ENCODE measurements at places on chromosomes 7 and 10.

DNA sequence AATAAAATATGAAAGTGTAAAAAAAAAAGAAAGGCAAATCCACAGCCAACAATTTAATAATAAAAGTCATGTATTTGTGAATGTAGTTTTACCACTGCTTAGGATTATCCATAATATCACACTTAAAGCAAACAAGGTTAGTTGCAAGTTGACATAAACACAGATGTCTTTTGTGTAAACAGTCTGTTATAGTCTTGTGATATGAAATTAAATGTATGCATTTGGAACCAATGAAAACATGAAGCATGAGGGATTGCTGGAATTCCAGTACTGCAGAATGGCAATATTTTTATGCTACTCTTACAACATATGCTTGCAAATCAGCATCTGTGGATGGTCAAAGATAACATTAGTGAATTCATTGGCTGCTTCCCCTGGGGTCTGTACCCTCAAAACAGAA lies 148.1 kb downstream of the DNAJB9 start:
- no peak for DNase-seq

- DNase-seq, result no peak
Observed at GRCh38 chr10:30352377-30352776, 3.3 kb upstream of the MTPAP start.

GRCh38 chr7:28573651-28574301 lies 161.5 kb downstream of the CREB5 start:
- no peak for DNase-seq

- no peak for DNase-seq
Observed at GRCh38 chr10:81081887-81082620, 544.4 kb downstream of the SH2D4B start.

DNA sequence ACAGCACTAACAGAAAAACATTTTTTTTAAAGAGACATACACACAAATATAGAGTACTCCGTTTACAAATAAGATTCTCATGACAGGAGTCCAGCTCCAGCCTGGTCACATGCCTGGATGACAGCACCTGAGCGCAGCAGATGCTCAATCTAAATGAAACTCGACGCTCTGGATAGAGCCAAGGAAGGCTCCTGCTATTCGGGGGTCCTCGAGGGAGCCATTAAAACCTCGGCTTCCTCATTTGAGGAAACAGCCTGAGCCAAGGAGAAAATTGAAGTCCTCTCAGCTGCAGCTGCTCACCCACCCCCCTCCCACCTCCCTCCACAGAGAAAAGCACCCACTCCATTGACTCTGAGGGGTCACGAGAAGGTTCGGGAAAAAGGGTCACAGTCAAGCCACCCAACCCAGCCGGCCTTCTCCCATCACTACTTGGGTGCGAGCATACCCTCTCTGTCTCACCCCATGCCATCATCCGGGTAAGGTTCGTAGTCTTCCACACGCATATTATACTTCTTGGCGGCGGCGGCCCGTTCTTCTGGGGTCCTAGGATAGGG lies 673 bp downstream of the NDUFB8 start:
- no peak for DNase-seq

DNA sequence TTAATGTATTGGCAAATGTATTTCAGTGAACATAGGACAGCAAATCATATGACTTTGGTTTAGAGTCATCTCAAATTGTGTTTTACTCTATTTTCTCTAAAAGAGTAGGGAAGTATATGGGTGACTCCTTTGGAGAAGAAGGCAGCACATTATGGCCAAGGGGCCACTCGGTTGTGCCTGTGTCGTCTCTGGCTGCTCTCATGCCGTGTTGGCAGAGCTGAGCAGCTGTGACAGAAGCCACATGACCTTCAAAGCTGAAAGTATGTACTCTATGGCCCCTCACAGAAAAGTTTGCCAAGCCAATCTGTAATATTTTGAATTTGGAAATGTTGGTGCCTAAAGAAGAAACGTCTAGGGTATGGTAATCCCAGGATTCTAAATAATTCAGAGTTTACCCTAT lies 47.5 kb downstream of the TASOR2 start:
- no peak for DNase-seq

DNA sequence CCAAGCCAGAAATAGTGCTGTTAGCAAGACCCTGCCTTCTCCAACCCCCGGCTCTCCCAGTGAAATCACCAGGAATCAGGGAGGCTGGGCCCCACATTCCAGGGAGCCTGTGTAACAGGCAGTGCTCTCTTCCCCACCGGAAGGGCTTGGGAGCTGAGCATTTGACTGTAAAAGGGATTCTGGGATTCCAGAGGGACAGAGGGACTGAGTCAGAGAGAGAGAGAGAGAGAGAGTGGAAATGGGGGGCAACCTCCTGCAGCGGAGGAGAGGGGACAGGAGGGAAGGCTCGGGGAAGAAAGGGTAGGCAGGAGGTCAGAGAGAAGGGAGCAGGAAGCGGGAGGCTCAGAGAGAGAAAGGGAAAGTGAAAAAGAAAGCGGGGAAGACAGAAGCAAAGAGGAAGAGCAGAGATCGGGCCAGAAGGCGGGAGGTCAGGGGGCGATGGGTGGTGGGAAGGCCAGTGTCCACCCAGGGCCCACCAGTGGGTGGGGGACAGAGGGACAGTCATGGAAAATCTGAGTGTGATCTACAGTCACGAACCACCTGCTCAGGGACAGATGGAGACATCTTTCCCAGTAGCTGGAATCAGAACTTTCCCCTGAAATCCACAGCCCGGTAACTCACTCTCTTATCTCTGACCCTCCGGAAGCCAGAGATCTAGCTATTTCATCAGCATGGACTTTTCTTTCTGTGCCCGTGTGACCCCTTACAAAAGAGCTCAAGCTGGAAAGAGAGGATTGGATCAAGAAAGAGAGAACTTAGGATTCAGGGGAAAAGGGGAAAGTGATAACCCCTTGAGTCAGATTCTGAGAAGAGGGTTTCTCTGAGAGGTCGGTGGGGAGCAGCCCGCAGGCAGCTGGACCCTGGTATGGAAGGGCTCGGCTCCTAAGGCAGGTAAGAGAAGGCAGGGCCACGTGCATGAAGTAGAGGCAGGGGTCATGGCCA lies 4.6 kb upstream of the SERPINE1 start:
- no peak for DNase-seq

GRCh38 chr10:68553138-68553537 lies 7.0 kb upstream of the TET1 start:
- DNase-seq, result no peak

DNA sequence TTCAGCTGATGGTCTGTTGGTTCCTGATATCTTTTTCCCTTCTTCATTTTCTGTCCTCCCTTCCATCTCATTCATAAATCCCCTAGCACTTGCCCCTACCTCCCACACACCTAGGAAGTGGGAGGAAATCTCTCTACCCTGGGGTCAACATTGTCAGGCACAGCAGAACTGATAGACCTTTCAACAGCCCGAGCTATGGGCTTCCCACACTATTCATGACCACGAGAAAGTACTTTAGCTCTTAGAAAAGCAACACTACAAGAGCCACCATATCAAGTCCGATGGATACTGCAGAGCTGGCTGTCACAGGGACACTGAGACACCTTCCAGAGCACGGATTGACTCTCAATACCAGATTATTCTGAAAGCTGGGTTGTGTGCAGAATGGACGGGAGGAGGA lies 180.6 kb upstream of the NEBL start:
- DNase-seq, result no peak

- no peak for DNase-seq
Observed at GRCh38 chr10:46198516-46198915, 88.3 kb upstream of the ANTXRL start.

DNA sequence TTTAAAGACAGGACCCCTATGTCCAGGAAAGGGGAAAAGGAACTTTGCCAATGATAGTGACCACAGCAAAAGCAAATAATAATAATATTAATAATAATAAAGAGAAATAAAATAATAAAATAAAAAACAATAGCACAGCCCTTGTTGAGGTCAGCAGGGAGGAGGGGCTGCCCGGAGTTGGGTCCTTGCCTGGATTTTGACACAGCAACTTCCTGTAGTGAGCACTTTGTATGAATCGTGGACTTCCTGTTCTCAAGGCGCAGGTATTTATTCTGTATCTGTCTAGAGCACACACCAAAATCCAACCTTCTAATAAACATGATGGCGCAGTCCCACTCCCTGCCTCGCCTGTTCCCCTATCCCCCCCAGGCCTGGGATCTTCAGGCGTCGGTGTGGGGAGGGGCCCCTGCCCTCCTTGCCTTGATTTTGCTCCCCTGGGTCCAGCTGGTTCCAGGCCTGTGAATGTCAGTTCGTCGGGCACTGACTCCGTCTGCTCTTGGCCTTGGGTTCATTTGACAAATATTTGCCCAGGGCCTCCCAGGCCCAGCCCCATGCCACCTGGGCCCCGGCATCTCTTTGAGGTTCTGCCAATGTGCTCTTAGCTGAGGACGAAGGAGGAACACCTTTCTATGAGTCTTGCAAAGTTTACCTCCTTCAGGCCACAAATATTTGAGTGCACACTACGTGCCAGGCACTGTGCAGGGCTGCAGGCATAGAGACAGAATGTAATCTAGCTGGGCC lies 13.9 kb downstream of the TRIM8 start:
- no peak for DNase-seq

- peak; percentile 44 for DNase-seq
Observed at GRCh38 chr10:102612964-102613275, 31.4 kb upstream of the TRIM8 start.

DNA sequence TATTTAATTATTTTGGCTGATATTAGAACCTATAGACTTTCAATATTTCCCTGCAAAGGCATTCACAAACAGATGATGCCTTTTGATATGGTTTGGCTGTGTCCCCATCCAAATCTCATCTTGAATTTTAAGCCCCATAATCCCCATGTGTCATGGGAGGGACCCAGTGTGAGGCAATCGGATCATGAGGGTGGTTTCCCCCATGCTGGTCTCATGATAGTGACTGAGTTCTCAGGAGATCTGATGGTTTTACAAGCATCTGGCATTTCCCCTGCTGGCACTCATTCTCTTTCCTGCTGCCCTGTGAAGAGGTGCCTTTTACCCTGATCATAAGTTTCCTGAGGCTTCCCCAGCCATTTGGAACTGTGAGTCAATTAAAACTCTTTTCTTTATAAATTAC lies 9.3 kb upstream of the PNLIPRP3 start:
- no peak for DNase-seq

DNA sequence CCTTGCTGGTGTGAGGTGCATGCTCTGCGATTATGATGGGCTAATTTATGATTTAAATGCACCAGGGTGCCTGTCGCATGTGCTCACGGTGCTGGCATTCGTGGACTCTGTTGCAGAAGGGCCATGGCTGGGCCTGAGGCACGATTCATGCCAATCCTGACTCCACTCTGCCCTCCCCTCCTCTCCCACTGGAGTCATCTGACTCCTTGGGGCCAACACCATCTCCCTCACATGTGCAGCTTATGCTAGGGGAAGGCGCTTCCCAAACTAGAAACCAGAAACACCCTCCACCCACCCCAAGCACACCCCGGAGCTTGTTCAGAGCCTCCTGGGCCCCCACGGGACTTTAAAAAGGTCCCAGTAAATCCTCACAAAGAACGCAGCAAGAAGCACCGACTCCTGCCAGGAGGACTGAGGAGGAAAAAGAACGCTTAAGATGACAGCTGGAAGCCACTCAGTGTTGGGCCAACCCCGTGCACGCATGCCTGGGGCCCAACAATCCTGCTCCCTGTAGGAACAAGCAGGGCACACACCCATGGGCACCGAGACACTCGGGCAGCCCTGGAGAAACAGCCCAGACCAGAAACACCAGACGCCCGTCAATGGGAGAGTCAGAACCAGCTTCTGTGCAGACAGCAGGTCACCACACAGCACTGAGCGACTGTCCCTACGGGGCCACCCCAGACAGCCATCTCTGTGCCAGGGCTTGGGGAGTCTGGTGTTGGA lies 14.1 kb downstream of the BRI3 start:
- DNase-seq, result no peak

GRCh38 chr7:24913801-24914464 lies 66.0 kb downstream of the OSBPL3 start:
- no peak for DNase-seq

- no peak for DNase-seq
Observed at GRCh38 chr10:114038819-114039218, 4.8 kb upstream of the ADRB1 start.

- DNase-seq, result no peak
Observed at GRCh38 chr7:43196379-43196778, 83.9 kb downstream of the HECW1 start.

DNA sequence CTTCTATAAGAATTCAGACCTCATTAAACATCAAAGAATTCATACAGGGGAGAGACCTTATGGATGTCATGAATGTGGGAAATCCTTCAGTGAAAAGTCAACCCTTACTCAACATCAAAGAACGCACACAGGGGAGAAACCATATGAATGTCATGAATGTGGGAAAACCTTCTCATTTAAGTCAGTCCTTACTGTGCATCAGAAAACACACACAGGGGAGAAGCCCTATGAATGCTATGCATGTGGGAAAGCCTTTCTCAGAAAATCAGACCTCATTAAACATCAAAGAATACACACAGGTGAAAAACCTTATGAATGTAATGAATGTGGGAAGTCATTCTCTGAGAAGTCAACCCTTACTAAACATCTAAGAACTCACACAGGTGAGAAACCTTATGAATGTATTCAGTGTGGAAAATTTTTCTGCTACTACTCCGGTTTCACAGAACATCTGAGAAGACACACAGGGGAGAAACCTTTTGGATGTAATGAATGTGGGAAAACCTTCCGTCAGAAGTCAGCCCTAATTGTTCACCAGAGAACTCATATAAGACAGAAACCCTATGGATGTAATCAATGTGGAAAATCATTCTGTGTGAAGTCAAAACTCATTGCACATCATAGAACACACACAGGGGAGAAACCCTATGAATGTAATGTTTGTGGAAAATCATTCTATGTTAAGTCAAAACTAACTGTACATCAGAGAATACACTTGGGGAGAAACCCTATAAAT lies 24.1 kb downstream of the ZNF37A start:
- DNase-seq, result no peak

- no peak for DNase-seq
Observed at GRCh38 chr10:6322805-6323204, 120.1 kb downstream of the PFKFB3 start.

- no peak for DNase-seq
Observed at GRCh38 chr10:13608246-13608853, 21.6 kb downstream of the PRPF18 start.

DNA sequence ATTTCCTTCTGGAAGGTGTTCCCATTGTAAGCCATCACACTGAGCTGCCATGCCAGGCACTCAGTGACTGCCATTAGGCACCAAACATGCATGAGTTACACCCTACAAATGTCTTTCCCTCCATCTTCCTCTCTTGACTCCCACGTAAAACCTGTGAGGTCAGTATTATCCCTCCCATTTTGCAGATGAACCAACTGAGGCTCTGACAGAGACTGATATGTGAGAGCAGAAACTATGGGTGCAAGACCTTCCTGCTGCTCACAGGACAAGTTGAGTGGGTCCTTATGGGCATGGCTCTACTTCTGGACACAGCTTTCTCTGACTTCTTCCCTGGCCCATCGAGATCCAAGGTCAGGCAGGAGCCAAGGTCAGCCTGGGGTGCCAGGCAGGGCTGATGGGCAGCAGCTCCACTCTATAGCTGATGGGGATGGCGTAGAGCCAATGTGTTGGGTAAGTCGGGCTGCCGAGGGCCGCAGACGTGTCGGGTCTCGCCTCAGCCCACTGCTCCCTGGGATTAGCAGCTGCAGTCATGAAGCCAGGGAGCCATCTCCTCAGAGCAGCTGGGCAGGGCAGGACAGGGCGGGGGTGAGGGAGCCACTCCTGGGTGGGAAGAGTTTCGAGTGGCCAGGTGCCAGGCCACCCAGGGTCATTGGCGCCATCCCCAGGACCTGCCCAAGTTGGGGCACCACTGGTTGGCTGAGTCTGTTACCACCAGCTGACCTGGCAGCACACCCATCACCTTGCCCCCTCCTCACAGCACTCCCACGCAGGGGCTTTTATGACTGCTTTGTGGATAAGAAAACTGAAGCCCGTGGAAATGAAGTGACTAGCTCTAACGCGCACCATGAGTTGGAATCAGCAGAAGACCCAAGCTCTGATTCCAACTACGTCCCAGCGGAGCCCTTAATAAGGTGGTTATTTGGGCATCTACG lies 117.8 kb upstream of the ZMIZ1 start:
- no peak for DNase-seq

All from activated CD4-positive, alpha-beta T cell treated with anti-CD3 and anti-CD28 coated beads for 4 hours (primary cell).